ENCODE measurements at places on chromosomes 2 and 18. TPM values are rescaled to one million over a fixed set of nuclear protein-coding genes. Genes with fewer than 3 reads are reported as not detected.

- no peak for ATAC-seq
Measured at GRCh38 chr2:206217743-206218142, 56.7 kb upstream of the ZDBF2 start.

GRCh38 chr18:47100212-47100831 is 50.0 kb downstream of the HDHD2 start:
- ATAC-seq: peak; percentile 78

ASB18 gene
- total RNA-seq: not detected

DNA sequence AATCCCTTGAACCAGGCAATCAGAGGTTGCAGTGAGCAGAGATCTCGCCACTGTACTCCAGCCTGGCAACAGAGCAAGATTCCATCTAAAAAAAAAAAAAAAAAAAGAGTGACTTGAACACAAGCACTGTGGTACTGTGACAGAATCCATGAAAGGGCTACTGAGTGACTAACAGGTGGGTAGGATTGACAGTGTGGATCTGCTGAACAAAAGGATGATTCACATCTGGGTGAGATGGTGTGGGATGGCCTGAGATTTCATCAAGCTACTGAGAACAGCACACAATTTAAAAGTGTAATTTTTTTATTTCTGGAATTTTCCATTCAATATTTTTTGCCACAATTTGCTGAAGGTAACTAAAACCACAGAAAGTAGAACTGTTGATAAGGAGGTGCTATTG is 13.3 kb upstream of the SP3 start:
- peak; percentile 70 for ATAC-seq

- ATAC-seq: no peak
Measured at GRCh38 chr2:144533221-144533620, 13.3 kb upstream of the ZEB2 start.

- ATAC-seq: no peak
Measured at GRCh38 chr18:26252411-26252810, 26.2 kb downstream of the TAF4B start.

GRCh38 chr2:23666980-23667357 is 260.0 kb downstream of the ATAD2B start:
- ATAC-seq: no peak

GRCh38 chr2:239202343-239202742 is 198.5 kb downstream of the HDAC4 start:
- peak; percentile 43 for ATAC-seq

TSPYL6 gene
- not detected for total RNA-seq

ARMC9 gene
- 1.2 TPM for total RNA-seq

- ATAC-seq: no peak
Measured at GRCh38 chr2:188668017-188668680, 306.0 kb upstream of the COL3A1 start.

DNA sequence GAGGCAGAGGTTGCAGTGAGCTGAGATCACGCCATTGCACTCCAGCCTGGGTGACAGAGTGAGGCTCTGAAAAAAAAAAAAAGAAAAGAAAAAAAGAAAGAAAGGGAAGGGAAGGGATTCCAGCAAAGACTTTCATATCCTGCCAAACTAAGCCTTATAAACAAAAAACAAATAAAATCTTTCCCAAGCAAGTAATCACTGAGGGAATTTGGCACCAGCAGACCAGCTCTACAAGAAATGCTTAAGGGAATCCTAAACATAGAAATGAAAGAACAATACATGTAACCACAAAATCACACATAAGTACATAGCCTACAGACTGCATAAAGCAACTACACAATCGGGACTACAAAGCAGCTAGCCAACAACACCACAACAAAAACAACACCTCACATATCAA is 79.1 kb downstream of the TRABD2A start:
- ATAC-seq: no peak

DNA sequence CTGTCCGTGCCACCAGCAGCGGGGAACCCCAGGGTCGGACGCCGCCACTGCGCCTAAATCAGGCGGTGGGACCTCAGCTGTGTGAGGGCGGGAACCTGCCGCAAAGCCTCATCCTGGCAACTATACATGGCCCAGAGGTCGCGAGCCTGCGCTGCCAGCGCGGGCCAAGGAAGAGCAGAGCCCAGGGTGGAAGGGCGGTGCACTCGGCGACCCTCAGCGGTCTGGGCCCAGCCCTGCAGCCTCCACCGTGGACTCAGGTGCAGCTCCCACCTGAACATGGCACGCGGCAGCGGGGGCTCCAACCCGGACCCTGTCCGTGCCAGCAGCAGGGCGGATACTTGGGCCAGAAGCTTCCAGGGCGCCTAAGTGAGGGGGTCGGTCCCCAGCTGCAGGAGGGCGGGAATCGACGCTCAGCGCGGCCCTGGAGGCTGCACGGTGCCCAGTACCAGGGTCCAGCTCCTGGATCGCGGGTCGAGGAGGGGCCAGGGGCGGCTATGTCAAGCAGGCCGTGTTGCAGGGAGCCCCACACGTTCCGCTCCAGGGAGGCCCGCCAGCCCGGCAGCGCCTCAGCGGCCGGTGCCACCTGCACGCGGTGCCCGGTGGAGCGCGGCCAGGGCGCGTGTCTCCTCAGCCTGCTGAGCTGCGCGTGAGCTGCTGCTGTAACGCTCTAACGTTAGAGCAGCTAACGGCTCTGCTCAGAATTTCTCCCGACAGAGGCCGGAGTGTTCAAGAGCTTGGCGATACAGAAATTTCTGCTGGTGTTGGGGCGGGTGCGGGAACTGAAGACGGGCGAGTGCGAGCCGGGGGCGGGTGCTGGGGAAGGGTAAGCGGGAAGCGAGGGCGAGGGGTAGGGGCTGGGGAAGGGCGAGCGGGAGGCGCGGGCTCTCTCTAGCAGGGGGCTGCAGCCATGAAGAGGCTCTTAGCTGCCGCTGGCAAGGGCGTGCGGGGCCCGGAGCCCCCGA is at the start of gene ANKRD30B:
TSS of gene ANKRD30B (plus strand) at position 660 of the 962 bp plus-strand sequence. CDS start at position 908, 248 bp downstream.
- ATAC-seq: no peak

ITPRIPL1 gene
- 1.8 TPM for total RNA-seq

- ATAC-seq: no peak
Measured at GRCh38 chr18:24835751-24836150, 375.3 kb downstream of the HRH4 start.

LRRTM4 gene
- not detected for total RNA-seq

DNA sequence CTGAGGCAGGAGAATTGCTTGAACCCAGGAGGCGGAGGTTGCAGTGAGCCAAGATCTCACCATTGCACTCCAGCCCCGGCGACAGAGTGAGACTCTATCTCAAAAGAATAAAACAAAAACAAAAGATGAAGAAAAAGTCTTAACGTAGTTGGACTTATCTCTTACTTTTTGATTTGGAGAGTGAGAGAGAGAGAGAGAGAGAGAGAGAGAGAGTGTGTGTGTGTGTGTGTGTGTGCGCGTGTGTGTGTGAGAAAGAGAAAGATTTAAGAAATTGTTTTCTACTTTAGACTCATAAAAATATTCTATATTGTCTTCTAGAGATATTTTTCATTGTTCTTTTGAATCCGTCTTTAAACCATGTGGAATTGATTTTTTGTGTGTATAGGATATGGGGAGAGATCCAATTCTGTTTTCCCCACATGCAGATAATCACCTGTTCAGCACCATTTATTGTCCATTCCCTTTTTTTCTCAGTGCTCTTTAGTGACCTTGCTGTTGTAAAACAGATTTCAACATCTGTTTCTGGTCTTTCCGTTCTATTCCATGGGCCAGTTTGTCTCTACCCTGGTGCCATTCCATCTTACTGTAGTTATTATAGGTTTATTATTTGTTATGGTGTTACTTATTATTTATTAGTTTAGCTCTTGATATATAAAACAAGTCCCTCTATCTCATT is 53.5 kb downstream of the KCMF1 start:
- no peak for ATAC-seq

KIAA2012 gene
- total RNA-seq: not detected

- ATAC-seq: no peak
Measured at GRCh38 chr18:73043211-73043610, 175.4 kb upstream of the NETO1 start.

NETO1 gene
- total RNA-seq: not detected

- ATAC-seq: no peak
Measured at GRCh38 chr18:74609535-74609934, 11.9 kb downstream of the ZNF407 start.

DNA sequence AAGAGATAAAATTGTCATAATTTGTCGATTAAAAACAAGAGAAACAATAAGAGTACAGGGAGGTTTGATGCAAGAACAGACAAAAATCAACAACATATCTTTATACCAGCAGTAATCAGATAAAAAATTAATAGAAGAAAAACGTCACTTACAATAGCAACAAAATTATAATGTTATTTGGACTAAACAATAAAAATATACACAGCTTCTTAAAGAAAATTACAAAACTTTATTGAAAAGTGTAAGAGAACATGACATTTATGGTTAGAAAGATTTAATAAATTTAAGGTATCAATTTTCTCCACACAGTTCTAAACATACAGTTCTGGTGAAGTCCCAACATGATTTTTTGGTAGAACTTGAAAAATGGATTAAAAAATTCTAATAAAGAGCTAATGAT is 12.8 kb downstream of the RNF138 start:
- ATAC-seq: no peak

SERPINB3 gene
- total RNA-seq: 879 TPM

Measured in esophagus mucosa (tissue), 1 donor.